Pulmonary artery endothelial cell (primary cell): ENCODE measurements at places on chromosomes 3 and 15. TPM values are rescaled to one million over a fixed set of nuclear protein-coding genes. Genes with fewer than 3 reads are reported as not detected.

GOLGA8T gene
- 0.07 and 0.20 TPM in 2 replicates for total RNA-seq

- no peak for DNase-seq
Measured at GRCh38 chr3:179098388-179099077, 26.9 kb upstream of the ZMAT3 start.

GRCh38 chr3:66800941-66801545 lies 197.1 kb upstream of the KBTBD8 start:
- DNase-seq, result no peak

DNA sequence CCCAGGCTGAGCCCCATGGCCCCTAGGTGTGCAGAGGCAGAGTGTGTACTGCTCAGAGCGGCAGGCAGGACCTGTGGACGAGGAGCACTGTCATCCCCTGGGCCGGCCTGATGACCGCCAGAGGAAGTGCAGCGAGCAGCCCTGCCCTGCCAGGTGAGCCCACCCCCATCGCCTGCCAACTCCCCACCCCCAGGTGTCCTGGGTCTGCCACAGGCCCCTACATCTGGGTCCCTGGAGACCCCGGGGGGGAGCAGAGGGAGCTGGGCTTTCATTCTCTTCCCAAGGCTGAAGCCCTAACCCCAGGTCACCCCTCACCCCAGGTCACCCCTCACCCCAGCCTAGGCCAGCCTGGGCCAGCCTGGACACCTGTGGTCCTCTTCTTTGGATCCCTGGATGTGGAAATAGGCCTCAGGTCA lies 93.1 kb downstream of the TBC1D2B start:
- DNase-seq, result no peak

KCNMB2 gene
- total RNA-seq, result not detected in 2 replicates

DNA sequence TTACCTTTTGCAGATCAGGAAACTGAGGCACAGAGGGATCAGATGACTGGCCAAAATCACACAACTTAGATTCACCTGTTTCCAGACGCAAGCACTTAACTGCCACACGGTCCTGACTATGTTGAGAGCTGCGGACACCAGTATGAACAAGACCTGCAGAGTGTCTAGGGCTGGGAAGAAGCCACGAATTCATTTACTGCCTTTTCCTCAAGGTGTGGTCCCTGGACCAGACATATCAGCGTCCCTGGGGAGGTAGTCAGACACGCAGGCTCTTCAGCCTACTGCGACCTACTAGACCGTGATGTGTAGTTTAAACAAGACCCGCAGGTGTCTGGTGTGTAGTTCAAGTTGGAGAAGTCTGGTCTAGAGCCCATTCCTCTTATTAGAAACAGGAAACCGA lies 541 bp upstream of the SLC6A11 start:
- no peak for DNase-seq

- DNase-seq, result peak; percentile 71
Measured at GRCh38 chr3:32143849-32144757, 37.7 kb downstream of the GPD1L start.

GRCh38 chr15:75924576-75924975 lies 20.9 kb downstream of the FBXO22 start:
- DNase-seq, result no peak

DNA sequence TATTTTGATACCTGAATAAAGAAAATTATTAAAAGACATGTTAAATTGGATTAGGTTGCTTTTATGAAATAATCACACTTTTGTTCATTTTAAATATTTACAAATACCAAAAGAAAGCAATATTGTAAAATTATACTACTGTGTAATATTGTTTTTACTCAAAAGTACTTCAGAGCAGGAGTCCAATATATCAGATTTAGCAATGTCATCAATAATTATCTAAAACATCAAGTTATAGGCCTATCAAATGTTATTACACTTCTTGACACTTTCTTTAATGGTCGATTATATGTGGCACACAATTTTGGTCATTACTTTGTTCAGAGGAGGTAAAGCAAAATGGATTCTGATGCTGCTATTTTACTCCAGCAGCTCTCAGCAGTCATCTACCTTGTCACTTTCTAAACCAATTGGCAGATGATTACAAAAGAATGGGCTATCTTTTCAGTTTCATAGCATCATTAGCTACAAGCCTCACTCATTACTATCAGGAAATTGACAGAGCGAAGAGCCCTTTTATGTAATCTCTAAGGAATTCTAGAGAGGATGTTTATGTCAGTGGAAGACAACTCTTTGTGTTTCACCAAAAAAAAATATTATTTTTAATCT lies 318.6 kb downstream of the PLOD2 start:
- no peak for DNase-seq

LEKR1 gene
- 0.13 and 0.32 TPM in 2 replicates for total RNA-seq

GRCh38 chr3:21310891-21311290 lies 440.1 kb downstream of the ZNF385D start:
- no peak for DNase-seq

- no peak for DNase-seq
Measured at GRCh38 chr3:48466386-48467109, 20.0 kb downstream of the ATRIP start.

GRCh38 chr3:9838856-9839255 lies 5.0 kb downstream of the RPUSD3 start:
- DNase-seq, result no peak

GPR160 gene
- 2.2 and 2.6 TPM in 2 replicates for total RNA-seq

GRCh38 chr3:185815391-185816282 lies 9.2 kb downstream of the IGF2BP2 start:
- DNase-seq, result no peak

ITIH1 gene
- not detected in 2 replicates for total RNA-seq

DNA sequence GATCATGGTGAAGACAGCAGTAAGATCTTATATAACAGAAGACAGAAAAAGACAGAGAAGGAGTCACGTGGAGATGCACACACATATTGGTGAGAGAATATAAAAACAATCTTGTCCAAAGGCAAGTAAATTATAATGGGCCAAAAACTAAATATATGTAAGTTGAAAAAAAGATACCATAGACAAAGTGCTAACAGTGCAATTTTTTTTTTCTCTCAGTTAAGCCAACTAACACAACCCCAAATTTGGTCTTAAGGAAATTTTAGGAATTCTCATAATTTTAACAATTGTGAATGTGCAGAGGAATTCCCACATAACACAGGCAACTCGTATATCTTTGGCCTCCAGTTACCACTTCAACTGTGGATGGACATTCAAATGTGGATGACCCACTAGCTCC lies 432.2 kb downstream of the SOX2 start:
- no peak for DNase-seq

- no peak for DNase-seq
Measured at GRCh38 chr3:82259994-82260393, 498.5 kb upstream of the GBE1 start.

DNA sequence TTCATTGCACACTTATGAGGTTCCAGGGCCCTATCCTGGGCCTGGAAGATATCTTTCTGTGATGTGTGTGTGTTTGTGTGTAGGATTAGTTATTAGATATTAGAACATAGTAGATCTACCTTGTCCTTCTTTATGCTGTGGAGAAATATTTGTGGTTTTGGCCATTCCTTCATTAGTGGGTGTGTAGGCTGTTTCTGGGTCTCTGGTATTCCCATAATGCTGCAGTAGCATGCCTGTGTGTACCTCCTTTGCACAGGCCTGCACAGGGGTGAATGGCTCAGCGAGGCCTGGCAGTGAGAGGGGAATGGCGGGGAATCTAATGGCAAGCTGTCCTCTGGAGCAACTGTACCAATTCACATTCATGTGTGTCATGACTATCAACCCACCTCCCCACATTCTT lies 125.8 kb upstream of the MRPS22 start:
- DNase-seq, result no peak

MELTF gene
- 5.0 and 9.3 TPM in 2 replicates for total RNA-seq

PRR20G gene
- total RNA-seq, result not detected in 2 replicates

GCNT3 gene
- 0.14 TPM in 1 of 2 replicates, not detected in the other for total RNA-seq

- DNase-seq, result peak; percentile 39
Measured at GRCh38 chr15:38354315-38354929, 99.5 kb upstream of the FAM98B start.

RETNLB gene
- total RNA-seq, result not detected in 2 replicates

DNA sequence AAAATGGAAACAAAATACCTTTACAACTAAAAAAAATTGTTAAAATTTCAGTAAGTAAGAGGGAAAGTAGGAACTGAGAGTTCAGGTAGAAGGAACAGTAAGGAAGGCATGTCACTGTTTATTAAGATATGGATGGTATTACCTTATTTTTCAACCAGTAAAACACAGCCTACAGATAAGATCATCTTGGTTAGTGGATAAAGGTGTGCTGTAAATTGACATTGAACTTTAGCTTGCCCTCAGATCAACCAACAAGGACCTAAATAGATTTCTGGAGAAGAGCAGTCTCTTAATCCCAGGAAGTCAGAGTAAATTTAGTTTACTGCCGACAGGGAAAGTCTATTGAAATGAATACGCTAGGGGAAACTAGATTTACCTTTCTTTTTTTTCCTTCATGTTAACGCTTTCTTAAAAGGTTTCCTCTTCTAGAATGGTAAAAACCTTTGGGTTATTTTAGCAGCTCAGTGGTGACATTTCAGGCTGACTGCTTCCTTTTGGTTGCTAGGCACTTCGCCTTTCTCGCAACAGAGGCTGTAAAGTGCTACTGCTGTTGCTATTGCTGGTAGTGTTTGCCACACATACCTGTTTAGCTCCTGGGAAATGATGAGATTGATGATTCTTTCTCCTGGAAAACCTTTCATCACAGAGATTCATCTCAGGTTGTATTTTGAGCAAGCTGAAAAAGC lies 12.9 kb downstream of the DZIP3 start:
- DNase-seq, result no peak
